ENCODE measurements at places on chromosomes 11 and 22.

DNA sequence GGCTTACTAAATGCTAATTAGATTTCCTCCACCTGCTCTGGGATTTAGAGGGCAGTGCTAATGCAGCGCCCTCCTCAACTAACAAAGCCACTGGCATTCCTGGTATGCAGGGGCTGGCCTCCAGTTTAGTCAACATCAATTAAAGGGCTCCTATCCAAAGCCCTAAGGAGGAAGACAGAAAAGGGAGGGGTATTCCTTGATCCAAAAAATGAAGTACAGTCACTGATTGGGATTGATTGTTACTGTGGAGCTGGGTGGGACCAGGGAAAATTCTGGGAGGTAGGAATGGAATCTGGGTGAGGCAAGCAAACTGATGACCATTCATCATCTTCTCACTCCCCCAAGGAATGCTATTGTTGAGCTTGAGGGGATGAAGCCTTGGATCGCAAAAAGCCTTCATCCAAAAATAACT, 52.2 kb downstream of the GAB2 start:
- peak; percentile 96 for DNase-seq

- DNase-seq, result peak; percentile 15
These were observed 1220.2 kb downstream of the JRKL start for GRCh38 chr11:97610000-97610399.

DNA sequence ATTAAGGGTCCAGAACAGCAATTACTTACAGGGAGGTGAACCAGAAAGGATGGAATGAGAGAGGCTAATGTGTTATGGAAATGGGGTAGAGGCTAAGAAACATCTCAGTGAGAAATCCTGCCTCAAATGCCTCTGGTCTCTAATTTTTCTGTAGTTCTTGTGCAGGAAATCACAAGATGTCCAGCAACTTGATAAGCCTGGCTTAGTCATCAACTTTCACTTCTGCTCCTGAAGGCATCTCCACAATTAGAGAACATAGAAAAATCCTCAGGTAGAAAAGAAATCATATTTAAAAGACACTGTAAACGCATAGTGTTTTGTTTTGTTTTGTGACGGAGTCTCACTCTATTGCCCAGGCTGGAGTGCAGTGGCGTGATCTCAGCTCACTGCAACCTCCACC, 18.7 kb downstream of the MRGPRX4 start:
- no peak for DNase-seq

DNA sequence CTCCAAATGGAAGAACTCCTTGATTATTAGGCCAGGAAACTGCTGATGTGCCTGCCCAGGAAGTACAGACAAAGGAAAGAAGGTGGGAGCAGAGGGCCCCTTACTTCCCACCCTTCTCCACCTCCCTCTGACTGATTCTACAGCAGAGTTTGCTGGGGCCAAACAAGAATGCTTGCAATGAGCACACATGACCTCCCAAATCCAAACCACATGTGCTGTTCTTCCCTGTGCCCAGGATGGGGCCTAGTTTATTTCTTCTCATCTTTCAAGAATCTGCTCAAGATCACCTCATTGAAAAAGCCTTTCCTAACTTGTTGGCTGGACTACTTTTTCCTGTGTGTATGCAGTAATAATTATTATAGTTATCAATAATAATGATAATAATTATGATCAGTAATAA, 286.1 kb downstream of the RAB38 start:
- DNase-seq, result no peak

DNA sequence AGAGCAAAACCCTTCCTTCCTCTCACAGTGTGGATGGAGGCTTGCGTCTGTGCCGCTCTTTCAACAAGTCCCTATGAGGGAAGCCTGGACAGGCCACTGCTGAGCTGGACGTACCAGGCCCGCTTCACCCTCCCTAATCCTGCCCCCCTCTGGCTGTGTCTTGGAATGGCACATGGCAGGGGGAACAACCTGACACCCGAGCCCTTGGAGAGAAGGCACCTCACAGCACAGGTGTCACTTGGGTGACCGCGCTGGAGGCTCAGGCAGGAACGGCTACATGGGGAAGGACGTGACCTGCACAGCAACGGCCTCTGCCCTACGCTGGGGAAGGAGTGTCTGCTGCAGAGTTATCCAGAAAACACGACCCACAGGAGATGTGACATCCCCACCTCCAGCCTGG, 11.0 kb downstream of the CARS1 start:
- DNase-seq, result no peak

DNA sequence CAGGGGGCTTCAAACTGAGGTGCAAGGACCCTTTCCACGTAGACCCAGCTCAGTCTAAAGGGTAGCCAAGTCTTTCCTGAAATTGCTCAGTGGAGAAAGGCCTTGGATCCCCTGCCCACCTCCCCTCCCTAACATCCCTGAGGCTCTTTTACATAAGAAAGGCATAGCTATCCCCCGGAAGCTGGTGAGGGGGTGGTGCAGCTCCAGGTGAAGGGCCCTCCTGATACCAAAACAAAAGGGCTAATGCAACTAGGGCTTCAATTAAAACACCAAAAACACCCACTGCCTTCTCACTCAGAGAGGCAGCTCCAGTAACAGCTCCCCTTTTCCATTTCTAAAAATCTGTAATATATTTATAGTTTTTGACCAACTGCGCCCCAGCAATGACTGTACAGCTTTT, 5.8 kb downstream of the SHANK2 start:
- peak; percentile 91 for DNase-seq

DNA sequence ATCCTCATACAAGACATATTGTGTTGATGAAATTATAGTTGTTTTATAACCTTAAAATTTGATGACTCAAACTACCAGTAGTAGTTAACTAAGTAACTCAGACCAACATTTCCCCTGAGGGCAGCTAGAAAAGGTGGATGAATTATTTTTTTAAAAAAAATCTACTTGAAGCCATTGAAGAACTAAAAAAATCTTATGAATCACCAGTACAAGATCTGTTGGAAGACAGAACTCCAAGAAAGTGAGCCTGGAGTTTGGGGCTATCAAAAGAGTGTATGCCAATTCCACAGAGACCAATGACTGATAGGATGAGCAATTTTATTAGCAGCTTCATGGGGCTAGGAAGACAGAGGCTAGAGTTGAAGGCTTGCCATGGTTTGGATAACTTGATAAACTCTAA, 72.4 kb downstream of the CYP2R1 start:
- DNase-seq, result no peak

DNA sequence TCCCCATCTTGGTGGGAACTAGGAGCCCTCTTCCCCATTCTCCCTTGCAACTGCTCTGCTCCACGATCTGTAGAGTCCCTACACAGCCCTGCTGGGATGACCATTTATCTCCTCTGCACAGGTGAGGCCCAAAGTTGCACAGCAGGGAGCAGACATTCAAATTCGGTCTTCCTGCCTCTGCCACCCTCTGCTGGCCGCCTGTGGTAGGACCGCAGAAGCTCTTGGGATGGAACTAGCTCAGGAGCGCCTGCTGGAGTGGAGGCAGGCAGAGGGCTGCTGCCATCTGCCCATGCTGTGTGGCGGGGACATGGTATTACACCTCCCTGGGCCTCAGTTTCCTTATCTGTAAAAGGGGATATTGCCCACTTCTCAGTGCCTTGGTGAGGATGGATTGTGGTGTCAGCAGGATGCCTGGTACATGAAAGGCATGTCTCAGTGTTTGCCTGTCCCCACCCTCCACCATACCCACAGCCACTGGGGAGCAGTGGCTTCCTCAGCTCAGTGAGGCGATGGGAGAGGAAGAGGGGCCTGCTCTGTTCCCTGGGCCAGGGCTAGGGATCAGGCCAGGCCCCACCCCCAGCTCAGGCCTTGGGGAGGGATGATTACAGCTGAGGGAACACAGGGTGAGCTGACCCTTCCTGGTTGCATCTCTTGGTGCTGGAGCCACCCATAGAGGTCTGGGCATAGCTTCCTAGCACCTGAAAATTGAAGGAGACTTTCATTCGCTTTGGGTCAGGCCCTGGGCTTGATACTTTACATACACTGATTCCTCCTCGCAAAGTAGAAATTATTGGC, 11.3 kb upstream of the OMP start:
- DNase-seq, result peak; percentile 91

- DNase-seq, result no peak
These were observed 111.3 kb downstream of the GGTLC2 start for GRCh38 chr22:22755778-22756100.

GRCh38 chr22:47419239-47419638, 656.8 kb downstream of the TBC1D22A start:
- DNase-seq, result no peak

DNA sequence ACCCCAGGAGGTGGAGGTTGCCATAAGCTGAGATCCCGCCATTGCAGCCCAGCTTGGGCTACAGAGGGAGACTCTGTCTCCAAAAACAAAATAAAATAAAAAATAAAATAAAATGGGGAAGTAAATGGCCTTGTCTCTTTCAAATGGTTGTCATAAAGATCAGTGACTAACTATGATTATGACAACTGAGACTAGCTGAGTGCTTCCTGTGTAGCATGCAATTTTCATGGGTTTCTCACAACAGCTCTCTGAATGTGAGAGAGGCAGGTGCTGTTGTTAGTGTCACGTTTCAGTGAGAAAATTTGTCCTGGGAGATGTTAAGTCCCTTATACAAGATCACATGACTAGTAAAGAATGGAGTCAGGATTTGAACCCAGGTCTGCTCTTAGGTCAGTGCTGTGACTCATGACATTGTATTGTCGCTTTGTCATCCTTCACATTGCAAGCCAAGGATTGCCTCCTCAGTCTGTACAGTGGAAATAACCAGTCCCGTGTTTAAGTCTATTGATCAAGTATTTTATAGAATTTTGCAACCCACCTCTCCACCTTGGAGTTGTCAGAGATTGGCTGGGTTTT, 163.3 kb upstream of the CCDC90B start:
- no peak for DNase-seq

- no peak for DNase-seq
These were observed 302.5 kb upstream of the ISX start for GRCh38 chr22:34763496-34763895.
